Brain (organoid and tissue), 16 donors: ENCODE measurements at places on chromosomes 1 and 21.

DNA sequence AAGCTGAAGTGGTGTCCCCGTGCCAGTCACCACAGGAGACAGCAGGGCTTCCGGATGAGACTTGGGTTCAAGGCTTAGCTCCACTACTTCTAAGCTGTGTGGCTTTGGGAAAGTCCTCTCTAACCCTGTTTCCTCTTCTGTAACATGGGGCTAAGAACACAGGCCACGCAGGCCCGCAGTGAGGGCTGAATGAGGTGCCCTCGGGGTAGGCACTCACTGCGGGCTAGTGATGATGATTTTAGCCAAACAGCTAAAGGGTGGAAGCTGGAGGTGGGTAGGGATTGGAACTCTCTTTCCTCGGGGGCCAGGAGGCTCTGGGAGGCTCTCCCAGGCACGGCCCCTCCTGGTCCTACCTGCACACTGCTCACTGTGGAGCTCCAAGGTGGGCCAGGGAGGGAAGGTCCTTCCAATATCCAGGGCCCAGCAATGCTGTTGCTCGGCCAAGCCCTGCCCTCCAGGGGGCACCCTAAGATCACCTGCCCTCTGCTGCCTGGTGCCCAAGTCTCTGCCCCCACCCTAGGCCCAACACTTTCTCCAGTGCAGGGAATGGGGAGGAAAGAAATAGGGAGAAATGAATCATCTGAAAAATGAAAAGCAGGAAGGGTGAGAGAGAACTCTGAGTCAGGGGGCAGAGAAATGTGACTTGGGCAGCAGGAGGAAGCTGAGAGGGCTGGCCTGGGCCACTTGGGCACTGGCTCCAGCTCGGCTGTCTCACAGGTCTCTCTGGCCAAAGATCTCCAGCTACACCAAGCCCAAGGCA lies 19.2 kb upstream of the EVA1B start:
- DNase-seq, result no peak

- DNase-seq, result no peak
Observed at GRCh38 chr1:3786468-3787348, 9.6 kb downstream of the LRRC47 start.

DNA sequence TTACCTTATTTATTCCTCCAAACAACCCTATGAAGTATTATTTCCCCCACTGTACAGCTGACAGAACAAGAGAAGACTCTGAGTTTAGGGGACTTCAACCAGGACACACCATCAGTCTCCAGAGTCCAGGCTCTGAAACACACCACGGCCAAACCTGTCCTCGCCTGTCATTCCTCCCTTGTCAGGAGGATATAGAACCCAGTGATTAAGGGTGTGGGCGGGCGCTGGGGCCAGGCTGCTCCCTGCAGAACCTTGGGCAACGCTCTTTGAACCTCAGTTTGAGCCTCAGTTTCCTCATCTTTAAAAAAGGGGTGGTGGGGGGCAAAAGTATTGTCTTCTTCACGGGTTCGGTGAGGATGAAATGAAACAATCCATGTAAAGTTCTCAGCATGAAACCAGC lies 9.4 kb upstream of the CEP85 start:
- DNase-seq, result no peak

DNA sequence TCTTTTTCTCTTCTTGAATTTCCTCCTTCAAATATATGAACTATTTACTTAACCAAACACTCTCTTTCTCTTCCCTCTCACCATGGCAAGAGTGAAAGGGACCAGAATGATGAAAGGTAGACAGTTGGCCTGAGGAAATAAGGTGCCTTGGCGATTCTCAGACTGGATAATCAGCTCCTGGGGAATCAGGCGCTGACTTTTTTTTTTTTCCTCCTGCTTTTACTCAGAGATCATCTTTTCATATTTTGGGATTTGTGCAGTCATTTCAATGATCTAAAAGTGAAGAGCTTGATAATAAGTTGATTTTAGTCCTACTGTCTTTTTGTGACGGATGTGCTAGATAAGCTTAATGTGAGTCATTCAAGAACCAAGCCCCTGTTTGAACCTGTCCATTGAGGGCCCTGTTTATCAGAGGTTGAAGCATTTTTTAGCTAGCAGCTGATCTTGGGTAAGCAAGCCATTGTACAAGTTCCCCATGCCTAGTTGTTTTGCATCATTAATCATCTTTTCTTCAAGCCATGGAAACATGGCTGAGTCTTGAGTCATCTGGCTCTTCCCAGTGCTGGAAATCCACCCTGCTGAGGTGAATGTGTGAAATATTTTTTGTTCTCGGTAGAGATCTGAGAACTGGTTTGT lies 40.8 kb downstream of the ITSN1 start:
- no peak for DNase-seq

GRCh38 chr1:201385299-201385891 lies 7.9 kb upstream of the TNNT2 start:
- DNase-seq, result no peak

DNA sequence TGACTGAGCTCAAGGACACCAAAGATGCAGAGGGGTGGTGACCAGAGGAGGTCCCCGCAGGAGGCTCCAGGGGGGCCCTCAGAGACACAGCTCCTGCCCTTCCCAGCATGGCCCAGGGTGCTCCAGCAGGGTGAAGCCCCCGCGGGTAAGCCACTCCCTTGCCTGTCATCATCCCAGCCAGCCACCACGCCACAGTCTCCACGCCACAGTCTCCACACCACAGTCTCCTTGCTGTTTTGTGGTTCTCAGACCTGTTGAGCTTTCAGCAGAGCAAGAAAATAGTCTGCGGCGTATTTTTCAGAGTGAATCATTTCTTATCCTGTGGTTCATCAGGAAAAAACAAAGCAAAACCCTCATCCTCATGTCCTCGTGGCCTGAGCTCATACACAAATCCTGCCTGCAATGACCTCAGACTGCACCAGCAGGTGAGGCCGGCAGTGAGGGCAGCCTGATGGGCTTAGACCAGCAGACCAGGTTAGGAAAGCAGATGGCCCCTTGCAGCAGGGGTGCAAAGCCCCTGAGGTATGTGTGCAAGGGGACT lies 25.7 kb upstream of the ABCG1 start:
- DNase-seq, result no peak

DNA sequence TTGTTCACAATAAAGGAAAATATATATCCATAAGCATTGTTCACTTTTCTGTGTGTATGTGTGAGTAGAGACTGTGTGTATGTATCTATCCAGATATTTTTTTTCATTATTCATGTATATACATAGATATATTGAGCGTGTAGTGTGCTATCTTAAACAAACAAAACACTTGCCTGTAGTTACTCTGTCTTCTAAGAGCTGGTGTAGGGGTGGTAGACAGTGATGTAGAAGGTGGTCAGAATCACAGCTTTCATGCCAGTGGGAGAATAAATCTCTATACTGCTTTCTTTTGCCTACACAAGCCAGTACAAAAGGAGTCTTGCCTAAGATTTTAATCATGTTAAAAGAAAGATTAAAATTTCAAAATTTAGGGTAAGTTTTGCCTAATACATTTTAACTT lies 122.0 kb downstream of the UCHL5 start:
- DNase-seq, result no peak

DNA sequence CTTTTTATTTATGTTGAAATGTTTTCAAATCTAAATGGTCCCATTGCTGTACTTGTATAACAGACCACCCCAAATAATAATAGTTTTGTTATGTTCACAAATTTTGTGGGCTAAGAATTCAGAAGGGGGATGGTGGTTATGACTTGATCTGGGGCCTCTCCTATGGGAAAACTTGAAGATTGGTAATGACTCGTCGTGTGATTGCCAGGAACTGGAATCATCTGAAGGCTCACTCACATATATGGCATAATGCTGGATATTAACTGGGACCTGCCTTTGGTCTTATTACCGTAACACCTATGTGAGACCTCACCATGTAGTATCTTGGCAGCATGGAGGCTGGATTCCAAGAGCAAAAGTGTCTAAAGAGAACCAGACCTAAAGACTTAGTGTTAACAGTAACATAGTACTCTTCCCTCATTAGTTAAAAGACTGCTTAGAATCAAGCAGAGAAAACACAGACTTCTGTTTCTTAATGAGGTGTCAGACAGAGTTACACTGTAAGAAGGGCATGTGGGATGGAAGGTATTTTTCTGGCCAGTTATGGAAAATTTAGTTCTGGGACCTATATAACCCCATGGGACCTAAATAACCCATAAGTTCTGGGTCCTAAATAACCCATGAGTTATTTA lies 11.9 kb downstream of the LYPLAL1 start:
- no peak for DNase-seq

DNA sequence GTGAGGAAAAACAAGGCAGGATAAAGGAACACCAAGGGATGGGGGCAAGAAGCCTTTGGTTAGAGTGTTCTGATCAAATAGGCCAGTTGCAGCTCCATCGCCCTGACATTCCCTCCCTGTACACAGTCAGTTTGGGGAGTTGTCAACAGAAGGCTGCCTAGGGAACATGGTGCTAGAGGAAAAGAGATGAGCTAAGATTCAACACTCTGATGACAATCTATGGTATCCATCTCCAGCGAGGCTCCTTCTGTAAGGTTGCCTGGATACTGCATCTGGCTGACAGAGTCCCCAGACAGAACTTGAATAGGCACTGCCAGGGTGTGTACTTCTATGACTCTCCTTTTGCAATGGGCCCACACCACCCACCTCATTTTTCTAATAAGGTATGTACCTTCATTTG lies 11.2 kb upstream of the SLAMF9 start:
- DNase-seq, result no peak

DNA sequence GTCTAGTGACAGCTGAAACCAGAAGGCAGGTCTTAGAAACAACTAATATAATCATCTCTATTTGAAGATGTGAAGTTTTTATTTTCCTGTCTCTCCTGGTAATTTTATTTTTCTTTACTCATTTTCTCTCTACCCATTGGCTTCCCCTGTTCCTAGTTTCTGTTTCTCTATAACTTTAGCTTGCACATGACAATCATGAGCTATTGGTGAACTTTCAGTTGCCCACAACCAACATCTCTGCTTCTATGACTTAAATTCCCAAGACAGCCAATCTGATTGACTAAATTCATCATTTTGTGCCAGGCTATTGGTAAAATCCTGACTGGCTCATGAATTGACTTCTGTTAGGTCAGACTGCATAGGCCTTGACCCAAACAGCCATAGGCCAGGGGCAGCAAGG lies 13.7 kb upstream of the ACADM start:
- no peak for DNase-seq

- no peak for DNase-seq
Observed at GRCh38 chr1:44714532-44714931, 16.4 kb downstream of the RNU5D-1 start.

- DNase-seq, result no peak
Observed at GRCh38 chr1:186014370-186015037, 280.3 kb downstream of the HMCN1 start.

DNA sequence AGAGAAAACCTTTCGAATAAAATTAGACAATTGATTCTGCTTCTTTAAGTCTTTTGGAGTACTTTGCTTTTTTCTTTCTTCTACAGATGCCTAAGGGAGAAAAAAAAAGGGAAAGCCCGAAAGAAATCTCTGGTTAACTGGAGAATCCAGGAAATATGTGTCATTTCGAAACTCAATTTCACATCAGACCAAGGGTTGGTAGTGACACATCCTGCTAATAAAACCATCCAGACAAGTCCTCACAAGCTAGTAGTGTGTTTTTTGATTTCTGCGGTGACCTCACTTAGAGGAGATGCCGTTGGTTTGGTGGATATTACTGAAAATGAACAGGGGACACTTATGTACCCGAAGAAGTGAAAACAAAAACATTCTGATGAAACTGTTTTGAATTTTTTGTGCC lies 726.5 kb upstream of the ADAMTS5 start:
- no peak for DNase-seq

- DNase-seq, result no peak
Observed at GRCh38 chr1:84581648-84582047, 7.4 kb upstream of the CTBS start.

GRCh38 chr1:71170925-71171324 lies 90.1 kb upstream of the ZRANB2 start:
- no peak for DNase-seq

DNA sequence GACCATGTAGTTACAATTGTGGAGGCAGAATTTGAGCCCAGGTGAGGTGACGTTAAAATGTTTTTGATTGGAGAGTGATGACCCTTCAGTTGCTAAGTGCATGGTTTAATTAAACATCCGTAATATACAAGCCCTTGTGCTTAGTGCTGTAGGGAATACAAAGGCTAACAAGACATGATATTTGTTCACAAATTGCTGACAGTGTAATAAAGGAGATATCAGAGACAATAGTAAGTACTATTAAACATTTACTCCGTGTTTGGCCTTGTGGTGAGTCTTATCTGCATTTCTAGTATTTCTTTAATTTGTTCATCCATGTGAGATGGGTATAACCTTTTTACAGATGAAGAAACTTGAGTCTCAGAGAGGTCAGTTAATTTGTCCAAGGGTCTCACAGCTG lies 37.9 kb downstream of the RLF start:
- DNase-seq, result no peak

DNA sequence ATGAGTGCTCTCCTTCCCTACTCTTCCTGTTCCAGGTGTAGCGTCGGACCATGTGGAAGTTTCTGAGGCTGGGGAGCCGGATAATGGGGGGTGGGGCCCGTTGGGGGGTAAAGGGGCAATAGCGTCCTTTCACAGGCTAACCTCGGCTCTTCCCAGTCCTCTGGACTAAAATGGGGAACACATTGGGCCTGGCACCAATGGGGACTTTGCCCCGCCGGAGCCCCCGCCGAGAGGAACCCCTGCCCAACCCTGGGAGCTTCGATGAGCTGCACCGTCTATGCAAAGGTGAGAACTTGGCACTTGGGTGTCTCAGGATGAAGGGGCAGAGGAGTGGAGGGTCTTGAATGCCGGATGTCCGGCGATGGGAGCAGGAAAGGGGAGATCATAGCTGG lies 456 bp downstream of the TOMM40L start:
- DNase-seq, result no peak

GRCh38 chr1:103283371-103283770 lies 175.0 kb upstream of the COL11A1 start:
- no peak for DNase-seq

DNA sequence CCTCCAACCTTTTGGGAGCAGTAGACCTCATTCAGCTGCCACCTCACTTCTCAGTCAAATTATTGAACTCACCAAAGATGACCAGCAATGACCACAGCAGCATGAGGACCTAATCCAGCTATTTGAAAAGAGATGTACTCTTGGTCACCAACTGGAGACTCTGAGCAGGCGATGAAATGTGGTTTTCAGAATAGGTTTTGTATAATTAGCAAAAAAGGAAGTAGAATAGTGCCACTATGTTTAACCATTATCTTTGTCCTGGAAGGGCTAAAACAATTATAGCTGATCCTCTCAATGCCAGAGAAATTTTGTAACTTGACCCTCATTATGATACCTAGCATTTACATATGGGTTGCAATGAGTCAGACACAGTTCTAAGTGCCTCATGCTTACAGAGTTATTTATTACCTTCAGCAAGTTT lies at the start of gene FCRL2:
Gene FCRL2 (minus strand): TSS at position 162 of the 421 bp plus-strand sequence. CDS start 59 bp downstream, at position 103.
- DNase-seq, result no peak

- no peak for DNase-seq
Observed at GRCh38 chr1:233675893-233676292, 62.0 kb downstream of the KCNK1 start.

DNA sequence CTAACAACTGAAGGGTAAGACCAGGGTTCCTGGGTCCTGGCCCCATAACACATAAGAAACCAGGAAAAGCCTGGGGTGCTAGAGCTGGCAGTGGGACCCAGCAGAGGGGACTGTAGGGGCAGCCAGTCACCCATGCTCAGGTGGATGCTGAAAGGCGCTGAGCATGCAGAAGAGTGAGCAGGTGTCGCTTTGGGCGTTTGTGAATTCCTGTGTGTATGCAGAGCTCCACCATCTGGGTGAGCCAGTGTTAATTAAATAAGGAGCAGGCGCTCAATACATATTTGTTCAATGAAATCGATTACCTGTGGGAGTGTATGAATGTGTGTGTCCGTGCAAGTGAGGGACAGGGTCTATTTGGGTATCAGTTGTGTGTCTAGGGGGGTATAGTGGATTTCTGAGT lies 499 bp downstream of the C1QA start:
- DNase-seq, result no peak
